ELR (cell line): ENCODE measurements at places on chromosomes 7 and 10.
A peak's percentile ranks its signal among the peaks of the same experiment; 100 is the strongest.

DNA sequence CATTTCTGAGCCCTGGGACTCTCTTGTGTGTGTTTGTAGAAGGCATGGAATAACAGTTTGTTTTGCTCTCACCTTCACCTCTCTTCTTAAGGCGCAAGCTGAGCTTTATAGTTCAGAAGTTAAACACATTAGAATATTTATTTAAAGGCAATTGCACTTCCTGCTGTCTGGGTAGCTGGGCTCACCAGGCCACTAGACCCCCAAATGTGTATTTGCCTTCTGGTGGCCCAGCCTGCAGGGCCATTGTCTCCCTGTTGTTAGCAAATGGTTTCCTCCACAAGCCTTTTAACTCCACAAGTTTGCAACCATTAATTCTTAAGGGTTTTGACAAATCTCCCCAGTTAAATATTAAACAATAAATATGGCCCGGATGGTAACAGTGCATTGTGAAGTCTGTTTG is 31.1 kb upstream of the NEUROD6 start:
- no peak for DNase-seq

- no peak for DNase-seq
Measured at GRCh38 chr10:3882855-3883254, 97.8 kb upstream of the KLF6 start.

DNA sequence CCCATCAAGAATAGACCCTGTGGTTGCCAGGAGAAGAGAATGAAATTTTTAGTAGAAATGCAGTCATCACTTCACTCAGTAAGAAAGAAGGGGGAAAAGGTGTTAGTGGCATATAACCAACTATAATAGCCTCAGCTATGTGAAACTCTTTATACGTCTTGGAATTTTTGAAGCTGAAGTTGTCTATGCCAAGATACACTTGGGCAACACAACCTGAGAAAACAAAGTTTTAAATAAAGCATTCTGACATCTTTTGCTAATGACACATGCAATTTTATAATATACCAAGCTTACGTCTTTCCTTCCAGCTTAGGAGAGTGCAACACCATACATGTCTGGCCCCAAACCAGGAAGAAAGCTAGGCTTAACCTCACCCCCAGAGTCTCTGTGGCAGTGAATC is 40.8 kb upstream of the ZNF438 start:
- DNase-seq, result no peak

DNA sequence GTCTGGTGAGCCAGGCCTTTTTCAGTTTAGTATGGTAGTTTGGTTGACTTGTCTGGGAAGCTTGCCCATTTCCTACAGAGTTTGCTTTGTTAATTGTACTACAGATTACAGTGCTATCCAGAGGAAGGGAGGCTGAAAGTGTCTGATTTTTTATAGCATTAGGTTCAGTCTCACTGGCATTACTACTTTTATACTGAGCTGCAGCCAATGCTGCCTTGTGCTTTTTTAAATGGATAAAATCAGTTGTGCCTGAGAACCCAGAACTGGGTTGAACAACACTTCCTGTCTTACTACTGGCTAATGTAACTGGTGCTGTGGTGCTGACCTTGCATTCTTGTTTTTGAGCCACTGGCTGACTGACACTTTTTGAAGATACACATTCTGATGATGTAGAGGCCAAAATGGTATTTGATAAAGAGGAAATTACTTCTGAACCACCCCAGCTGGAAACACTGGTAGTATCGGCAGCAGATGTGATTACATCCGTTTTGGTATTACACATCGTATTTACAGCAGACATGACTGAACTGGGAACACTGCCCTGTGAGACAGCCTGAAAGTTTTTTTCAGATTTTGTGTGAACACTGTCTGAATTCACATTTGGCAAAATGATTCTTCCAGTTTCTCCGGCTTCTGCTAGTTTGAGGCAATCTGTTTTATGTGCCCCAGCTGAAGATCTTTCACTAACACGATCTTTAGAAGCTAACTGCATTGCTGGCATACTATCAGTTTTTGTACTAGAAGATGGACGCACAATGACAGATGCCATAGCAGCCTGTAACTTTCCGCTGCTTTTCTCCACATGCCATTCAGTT is 74.1 kb downstream of the NRBF2 start:
- DNase-seq, result peak; percentile 58

DNA sequence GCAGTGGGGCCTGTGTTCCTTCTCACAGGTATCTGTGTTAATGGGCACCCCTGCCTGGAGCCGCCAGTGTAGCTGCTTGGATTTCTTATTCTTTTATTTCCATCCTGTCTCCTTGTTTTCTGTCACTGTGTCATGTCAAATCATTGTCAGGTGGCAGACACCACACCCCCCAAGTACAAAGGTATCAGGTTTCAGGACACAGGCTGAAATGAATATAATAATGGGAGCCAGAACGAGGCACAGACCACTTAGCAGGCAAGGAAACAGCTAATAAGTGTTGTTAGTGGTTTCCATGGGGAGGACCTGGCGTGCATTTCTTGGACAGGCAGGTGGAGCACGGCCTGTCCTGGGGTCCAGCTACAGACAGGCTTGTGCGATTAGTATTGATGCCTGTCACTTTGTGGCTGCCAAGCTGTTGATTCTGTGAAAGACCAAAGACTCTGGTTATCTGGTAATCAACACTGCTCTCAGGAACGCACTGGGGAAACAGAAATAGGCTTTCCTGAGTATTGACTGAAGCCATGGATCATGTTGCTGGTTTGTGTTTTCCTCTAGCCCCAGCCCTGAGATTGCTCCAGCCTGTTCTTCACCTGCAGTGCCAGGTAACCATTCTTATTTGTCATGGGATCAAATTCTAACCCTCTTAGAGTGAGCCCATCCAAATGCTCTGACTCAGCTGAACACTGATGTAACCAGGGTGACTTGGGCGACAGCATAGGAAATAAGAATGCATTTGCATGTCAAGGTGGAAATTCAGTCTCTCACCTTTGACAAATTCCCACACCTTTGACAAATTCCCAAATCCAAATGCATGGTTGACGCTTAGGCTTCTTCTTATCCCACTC is 1002.0 kb downstream of the LRMDA start:
- DNase-seq, result no peak
